ENCODE measurements at places on chromosomes 12 and 14. TPM values are rescaled to one million over a fixed set of nuclear protein-coding genes. Genes with fewer than 3 reads are reported as not detected.

MAP1LC3B2 gene
- total RNA-seq: not detected

RACGAP1 gene
- 23.5 TPM for total RNA-seq

DIO3 gene
- total RNA-seq: 1.0 TPM

GPR33 gene
- total RNA-seq: not detected

CLEC2B gene
- total RNA-seq: 2.6 TPM

FAM90A1 gene
- total RNA-seq: 0.52 TPM

PIP4K2C gene
- 5.7 TPM for total RNA-seq

DNAJC22 gene
- total RNA-seq: not detected

ZNF891 gene
- total RNA-seq: 2.1 TPM

SLC25A21 gene
- total RNA-seq: 2.1 TPM

SMIM10L1 gene
- total RNA-seq: 4.7 TPM

CRIP1 gene
- total RNA-seq: 5.2 TPM

FAM181A gene
- total RNA-seq: not detected

RHEBL1 gene
- 0.52 TPM for total RNA-seq
